ENCODE measurements at places on chromosomes 4 and X.
A peak's percentile ranks its signal among the peaks of the same experiment; 100 is the strongest.

- no peak for DNase-seq
Measured at GRCh38 chr4:122525865-122526264, 69.3 kb upstream of the IL2 start.

GRCh38 chr4:94364527-94364926, 21.9 kb upstream of the HPGDS start:
- DNase-seq: no peak

DNA sequence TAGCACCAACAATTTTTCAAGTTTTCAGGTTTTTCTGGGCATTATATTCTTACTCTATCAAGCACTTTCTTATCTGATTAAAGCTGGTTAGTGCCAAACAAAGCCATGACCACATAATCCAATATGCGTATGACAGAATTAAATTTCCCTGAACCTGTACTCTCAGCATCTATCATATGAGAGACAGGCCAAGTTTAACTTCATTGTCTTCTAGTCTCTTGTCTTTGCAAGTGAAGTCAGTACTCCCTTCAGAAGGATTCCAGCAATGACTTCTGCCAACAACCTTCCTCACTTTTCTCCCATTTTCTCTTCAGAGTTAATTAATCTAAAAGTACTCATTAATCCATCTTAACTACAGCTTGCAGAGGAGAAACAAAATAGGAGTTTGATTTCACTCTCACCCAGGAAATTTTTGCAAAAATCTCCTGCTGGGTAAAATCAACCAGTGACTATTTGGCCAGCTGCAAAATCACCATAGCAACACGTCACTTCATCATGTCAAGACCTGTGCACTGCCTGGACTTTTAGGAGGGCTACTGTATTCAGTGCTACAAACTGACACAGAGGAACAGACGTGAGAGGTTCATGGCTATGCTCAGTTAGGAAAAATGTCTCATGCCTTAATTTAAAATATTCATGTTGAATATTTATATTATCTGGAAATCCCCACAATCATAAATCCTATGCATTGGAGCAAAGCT, 208.4 kb downstream of the ANTXR2 start:
- no peak for DNase-seq

DNA sequence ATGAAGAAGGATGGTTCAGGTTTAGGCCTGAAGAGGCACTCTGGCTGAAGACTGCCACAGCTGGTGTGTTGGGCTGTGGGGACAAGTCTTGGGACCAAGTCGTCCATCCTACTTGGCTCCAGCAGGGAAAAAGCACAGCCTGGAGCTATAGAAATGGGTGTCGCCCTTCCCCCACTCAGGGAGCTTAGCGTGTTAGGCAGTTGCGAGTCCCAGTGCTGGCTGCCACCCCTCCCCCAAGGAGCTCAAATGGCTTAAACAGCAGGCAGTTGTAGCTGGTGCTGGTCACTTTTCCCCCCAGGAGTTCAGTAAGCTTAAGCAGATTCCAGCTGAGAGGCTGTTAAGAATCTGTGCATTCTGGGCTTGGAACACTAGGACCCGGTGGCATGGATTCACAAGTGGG, 319.5 kb upstream of the POF1B start:
- peak; percentile 20 for DNase-seq

- no peak for DNase-seq
Measured at GRCh38 chrX:2468261-2469195, 32.2 kb downstream of the DHRSX start.

- DNase-seq: peak; percentile 5
Measured at GRCh38 chr4:8297141-8297601, 27.6 kb downstream of the HTRA3 start.

DNA sequence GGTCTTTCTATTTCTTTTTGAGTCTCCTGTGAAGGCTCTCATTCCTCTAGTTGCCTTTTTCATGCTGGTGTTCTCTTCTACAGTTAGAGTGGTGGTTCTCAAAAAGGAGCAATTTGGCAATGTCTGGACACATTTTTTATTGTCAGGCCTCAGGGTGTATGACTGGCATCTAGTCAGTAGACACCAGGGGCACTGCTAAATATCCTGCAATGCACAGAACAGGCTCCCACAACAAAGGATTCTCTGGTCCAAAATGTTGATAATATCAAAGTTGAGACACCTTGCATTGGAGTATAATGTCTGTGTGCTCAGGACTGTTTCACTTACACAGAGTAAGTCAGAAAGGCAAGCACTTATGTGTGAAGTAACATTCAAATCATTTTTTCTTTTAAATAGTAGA, 1360.7 kb downstream of the ADGRL3 start:
- DNase-seq: no peak

DNA sequence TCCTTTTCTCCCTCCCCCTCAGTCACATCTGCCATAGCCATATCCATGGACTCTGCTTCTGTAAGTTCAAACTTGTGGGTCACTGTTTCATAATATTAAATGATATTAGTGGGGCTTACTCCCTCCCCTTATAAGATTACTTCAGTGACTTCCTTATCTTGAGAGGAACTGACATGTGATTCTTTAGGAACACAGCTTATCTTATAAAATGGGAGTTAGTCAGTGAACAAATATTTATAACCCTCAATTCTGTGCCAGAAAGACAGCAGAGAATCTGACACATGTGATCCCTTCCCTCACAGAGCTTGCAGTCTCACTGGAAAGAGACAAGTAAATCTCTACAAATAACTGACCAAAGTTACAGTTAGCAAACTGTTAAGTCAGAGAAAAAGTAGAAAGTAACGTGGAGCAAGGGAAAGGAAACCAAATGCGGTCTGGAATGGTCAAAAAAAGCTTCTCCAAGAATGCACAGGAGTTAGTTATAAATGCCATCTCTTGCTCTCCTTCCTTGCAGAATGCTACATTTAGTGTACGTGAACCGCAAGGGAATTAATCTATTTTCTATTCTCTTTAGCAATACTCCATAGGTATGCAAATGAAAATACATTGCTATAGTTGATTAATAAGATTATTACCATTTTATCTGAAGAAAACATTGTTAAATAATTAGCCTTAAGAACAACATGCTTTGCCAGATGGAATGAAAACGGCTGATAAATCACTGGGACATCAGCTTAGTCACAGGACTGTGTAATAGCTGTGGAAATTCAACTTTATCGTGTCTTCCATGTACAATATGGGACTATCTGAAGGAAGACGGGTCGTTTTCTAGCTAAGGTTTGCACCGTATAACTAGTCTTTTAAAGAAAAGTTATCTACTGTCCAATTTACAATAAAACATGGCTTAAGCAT, 29.0 kb downstream of the SGMS2 start:
- no peak for DNase-seq

- no peak for DNase-seq
Measured at GRCh38 chr4:1293991-1294390, 4.3 kb downstream of the MAEA start.

- no peak for DNase-seq
Measured at GRCh38 chr4:34196375-34196774, 2047.9 kb downstream of the ARAP2 start.

DNA sequence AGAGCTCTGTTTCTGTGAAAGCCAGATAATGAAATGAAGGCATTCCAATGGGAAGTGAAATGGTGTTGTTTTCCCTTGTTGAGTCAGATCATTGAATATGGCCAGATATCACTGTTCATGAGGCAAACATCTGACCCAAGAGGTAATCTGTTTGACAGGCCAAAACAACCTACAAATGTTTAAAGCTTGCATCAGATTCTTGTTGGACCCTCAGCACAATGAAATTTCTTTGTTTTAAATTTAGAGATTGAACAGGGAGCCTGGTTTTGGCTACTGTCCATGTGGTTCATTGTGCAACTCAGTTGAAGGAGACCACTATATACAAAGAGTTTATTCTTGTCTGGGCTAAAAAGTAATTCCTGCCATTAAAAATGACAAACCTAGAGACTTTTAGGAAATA, 159.1 kb downstream of the AFF2 start:
- DNase-seq: no peak

GRCh38 chrX:111830571-111830970, 45.4 kb upstream of the TRPC5OS start:
- no peak for DNase-seq

GRCh38 chr4:7763106-7763505, 176.6 kb downstream of the AFAP1 start:
- no peak for DNase-seq

DNA sequence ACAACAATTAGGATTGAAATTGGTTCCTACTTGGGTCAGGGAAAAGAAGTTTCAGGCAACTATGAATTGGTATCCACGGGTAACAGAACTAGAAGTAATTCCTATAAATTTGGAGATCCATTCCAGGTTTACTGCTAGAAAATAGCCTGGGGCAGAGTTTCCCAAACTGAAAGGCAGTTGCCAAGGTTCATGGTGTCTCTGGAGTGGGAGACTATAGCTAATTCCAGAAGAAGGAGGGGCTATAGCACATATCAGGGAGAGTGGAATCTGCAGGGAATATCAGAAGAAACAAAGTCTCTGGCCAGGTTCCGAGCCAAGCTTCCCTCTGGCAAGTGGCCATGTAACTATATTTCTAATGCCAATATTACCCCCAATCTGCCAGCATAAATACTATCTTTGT, 166.3 kb downstream of the GALNTL6 start:
- no peak for DNase-seq

- no peak for DNase-seq
Measured at GRCh38 chr4:85128246-85129204, 162.0 kb upstream of the WDFY3 start.

DNA sequence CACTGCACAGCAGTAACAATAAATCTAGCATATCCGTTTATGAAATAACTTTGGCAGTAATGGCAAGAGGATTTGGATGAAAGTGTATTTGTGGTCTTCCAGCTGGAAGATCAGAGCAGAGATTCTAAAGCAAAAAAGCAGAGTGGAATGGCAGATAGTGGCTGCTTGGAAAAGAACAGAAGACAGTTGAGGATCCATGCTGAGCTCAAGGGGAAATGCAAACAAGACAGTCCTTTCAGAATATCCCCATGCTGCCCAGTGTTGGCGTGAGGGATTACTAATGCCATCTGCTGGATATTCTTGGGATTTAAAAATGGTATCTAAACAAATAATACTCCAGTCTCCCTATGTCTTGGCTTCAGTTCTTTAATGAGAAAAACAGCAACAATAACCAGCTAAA, 629.1 kb upstream of the ATOH1 start:
- DNase-seq: no peak

- DNase-seq: no peak
Measured at GRCh38 chrX:67587946-67588624, 44.3 kb downstream of the AR start.

- DNase-seq: no peak
Measured at GRCh38 chr4:161428180-161428965, 735.4 kb downstream of the FSTL5 start.

GRCh38 chrX:3184176-3184930, 143.1 kb downstream of the ARSF start:
- DNase-seq: no peak

DNA sequence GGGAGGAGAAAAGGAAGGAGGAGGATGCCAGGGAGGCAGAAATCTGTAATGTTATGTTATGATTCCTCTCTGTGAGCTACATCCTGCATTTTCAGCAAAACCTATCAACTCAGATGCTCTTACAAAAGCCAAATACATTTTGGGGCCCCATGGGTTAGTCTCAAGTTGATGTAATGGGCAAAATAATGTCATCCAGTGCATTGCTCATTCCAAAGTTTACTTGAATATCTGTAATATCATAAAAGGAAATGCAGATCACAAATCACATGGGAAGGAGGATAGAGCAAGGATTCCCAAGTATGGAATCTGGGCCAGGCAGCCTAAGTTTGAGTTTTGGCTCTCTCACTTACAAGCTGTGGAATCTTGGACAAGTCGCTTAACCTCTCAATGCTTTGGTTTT, 74.9 kb upstream of the SOD3 start:
- no peak for DNase-seq

DNA sequence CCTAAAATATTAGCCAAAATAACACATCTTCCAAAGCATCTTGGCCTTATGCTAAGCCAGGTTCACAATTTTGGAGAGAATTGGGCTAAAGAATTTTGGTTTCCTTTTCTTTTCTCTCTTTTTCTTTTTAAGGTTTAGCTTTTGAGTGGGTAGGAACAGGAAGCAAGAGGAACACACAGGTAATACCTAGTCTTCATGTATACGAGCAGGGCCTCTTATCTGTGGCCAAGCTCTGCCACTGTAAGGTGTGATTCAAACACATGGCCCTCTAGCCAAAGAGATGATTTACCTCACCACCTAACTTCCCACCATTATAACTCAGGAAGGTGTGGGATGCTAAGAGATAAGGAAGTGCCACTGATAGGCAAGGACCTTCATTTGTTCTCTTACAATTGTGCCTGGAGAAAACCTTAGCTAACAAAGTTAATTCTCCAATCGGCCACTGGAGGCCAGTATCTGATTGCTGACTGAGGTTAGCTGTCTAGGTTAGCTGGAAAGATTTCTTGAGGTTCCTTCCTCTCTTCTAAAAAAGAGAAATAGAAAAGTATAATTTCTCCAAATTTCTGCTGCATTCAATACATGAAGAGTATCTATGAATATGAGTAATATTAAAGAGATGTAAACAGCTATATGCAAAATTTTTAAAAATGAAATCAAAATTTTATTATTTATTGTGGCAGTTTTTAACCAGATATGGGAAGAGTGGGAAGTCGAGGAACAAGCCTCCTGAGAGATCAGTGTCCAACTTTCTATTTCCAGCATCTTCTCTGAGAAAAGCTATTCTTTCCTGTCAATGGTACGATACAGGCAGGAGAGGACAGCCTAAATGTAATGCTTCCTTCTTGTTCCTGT, 30.1 kb upstream of the BBS7 start:
- DNase-seq: peak; percentile 53

All from glutamatergic neuron (in vitro differentiated cells).